ENCODE measurements at places on chromosomes 11 and 22.
A peak's percentile ranks its signal among the peaks of the same experiment; 100 is the strongest.

- DNase-seq: no peak
Observed at GRCh38 chr11:128390246-128390645, 197.1 kb downstream of the ETS1 start.

- no peak for DNase-seq
Observed at GRCh38 chr11:32472226-32472625, 36.9 kb upstream of the WT1 start.

GRCh38 chr11:112455791-112456190, 195.1 kb upstream of the PLET1 start:
- DNase-seq: no peak

GRCh38 chr22:35754761-35755160, 37.1 kb downstream of the APOL5 start:
- no peak for DNase-seq

DNA sequence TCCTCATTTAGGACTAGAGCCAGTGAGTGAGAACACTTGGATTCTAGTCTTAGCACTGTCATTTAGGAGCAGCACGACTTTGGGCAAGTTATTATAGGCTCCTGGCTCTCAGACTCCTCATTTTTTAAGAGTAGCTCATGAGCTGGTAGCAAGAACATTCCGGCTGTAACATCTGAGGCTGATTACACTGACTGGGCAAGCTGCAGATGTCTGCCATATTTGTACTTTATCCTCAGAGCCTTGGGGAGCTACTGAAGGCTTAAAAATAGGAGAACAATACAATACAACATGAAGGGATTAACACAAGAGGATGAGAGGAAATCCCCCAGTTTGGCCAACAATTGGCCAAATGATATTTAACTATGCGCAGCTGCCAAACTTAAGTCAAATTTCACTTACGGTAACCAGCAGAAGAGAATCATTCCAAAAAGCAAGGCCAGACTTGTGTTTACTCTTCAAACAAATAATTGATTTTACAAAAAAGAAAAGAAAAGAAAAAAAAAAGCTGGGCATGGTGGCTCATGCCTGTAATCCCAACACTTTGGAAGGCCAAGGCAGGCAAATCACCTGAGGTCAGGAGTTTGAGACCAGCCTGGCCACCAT, 113.1 kb upstream of the ARHGAP42 start:
- DNase-seq: no peak

DNA sequence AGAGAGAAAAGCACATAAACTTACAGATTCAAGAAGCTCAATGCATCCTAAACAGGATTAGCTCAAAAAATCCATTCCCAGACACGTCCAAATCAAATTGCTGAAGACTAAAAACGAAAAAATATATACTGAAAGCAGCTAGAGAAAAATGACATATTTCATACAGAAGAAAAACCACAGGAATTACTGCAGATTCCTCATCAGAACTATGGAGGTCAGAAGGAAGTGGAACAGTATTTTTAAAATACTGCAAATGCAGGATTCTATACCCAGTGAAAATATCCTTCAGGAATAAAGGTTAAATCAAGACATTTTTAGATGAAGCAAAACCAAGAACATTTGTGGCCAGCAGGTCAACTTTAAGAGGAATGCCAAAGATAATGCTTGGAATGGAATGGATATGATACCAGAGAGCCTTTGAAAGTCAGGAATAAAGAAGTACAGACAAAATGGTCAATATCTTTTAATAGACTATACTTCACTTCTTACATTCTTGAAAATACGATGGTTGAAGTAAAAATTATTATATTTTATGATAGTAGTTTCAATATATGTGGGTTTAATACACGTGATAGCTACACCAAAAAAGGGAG, 352.9 kb downstream of the CTTN start:
- no peak for DNase-seq

DNA sequence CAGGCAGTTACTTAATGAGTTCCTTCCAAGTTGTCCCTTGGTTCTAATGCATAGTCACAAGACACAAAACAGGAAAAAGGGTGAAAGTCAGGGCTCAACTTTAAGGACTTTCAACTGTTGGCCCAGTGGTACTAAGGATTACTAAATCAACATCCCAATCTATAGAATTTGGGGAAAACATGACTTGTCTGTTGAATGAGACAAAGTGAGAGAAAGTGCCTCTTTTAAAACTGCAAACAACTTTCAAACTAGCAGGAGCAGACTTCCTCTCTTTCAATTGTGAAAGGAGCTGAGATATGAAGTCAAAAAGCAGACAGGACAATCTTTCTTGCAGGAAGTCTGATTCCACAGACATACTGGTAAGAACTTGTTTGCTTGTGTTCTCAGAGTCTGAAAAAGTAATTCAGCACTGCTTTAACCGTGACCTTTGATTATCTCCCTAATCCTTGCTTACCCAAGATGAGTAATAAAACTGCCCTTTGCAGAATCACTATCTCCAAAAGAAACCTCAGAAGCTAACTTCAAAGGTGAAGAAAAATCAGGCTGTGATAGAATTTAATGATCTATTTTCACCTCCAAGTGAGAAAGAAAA, 960.7 kb upstream of the RAG2 start:
- no peak for DNase-seq

- no peak for DNase-seq
Observed at GRCh38 chr11:7081441-7081840, 7.4 kb upstream of the RBMXL2 start.

DNA sequence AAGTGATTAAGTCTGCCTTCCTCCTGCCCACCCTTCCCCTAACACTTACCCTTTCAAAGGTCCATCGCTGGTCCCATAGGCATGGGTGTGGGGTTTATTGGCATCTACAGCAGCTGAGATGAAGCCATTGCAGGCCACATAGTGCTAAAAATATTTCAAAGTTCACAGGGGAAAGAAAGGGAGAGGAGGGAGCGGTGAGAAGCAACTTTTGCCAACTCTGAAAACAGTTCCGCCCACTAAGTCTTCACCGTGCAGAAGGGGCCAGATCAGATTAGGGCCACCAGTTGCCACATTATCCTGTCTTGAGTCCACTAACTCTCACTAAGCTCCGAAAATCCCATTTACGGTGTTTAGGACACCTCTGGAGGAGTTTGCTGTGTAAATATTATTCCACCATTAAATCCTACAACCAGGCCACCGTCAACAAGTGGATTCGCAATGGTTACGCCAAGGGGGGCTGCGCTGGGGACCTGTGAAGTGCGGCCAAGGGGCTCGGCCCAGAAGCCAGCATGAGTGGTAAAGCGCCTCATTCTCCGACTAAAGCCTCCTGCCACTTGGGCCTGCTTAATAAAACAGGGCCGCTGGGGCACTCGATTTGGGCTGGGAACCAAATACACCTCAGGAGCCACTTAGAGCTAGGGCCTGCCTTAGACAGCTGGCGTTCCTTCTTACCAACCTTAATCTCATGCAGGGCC, 534.9 kb downstream of the MIAT start:
- no peak for DNase-seq

GRCh38 chr22:27997538-27997937, 78.5 kb upstream of the PITPNB start:
- DNase-seq: no peak

GRCh38 chr11:129359748-129360147, 15.9 kb upstream of the BARX2 start:
- DNase-seq: no peak

GRCh38 chr11:60718524-60719316, 5.8 kb upstream of the MS4A18 start:
- no peak for DNase-seq

DNA sequence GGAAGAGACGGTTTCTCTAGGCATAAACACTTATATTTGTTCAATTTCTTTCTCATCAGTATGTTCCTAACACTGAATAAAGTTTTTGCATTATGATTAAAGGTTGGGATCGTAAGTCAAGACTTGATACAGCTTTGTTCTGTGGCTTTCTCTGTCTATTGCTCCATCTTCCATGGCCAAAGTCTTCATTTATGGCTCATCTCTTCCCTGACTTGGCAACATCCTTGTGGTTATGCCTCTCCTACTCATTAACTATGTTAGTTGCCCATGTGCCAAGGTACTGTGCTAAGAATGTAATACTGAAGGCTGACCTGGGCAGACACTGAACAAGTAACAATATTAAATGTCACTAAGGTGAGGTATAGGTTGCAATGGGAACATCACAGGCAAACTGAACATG, 1.6 kb upstream of the ACCSL start:
- no peak for DNase-seq

- DNase-seq: no peak
Observed at GRCh38 chr11:48305923-48306322, at the start of gene OR4S1. OR4S1 (plus strand) TSS chr11:48306223; CDS start chr11:48306223, 0 bp downstream.

DNA sequence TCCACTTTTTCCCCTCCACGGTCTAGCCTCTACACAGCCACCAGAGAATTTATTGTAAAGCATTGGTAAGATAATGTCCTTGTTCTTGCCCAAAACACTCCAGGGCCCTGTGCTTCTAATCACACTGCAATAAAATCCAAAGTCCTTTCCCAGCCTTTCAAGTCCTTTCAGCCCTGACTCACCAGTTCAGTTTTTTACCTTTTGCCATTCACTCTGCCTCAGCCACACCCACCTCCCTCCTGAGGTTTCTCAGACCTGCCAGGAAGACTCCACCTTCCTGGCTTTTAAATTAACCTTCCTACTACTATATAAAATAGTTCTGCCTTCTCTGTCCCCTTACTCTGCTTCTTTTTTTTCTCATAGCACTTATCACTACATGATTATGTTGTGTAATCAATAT, 91.0 kb upstream of the ARHGAP32 start:
- DNase-seq: peak; percentile 91

DNA sequence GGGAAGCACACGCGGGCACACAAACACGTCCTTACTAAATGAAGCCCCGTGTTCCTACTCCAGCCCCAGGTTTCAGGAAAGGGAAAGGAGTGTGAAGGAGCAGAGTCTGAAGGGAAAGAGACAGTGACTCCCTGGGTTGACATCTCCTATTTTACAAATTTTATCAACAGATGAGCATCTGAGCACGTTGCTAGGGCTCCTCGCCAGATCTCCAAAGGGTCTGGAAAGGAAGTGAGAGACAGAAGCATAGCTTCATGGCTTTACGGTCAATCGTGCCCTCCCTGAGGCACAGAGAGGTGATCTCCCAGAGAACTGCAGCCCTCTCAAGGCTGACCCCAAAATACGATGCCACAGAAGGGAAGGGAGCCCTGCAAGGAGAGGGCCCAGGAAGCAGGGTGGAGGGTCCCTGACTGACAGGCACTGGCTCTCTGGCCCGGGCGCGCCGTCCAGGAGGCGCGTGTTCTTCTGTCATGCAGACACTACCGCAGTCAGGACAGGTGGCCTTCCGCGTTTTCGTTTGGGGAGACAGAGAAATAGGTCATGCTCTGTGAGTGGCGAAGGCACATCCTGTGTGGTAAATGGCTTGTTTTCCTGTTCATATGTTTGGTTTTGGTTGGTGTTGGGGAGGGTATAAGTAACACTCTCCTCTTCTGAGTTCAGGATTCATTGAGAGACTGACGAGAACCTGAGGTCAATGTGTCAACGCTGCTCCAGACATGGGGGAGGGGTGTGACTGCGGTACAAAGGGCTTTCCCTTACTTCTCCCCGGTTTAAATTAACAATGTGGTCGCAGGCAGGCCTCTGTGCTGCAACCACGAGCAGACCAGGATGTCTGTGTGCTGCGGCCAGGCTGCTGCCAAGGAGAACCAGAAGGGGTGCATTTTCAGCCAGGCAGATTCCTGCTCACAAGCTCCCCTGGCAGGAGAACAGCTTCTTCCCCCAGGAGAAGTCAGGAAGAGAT, 813.3 kb downstream of the OPCML start:
- DNase-seq: no peak

DNA sequence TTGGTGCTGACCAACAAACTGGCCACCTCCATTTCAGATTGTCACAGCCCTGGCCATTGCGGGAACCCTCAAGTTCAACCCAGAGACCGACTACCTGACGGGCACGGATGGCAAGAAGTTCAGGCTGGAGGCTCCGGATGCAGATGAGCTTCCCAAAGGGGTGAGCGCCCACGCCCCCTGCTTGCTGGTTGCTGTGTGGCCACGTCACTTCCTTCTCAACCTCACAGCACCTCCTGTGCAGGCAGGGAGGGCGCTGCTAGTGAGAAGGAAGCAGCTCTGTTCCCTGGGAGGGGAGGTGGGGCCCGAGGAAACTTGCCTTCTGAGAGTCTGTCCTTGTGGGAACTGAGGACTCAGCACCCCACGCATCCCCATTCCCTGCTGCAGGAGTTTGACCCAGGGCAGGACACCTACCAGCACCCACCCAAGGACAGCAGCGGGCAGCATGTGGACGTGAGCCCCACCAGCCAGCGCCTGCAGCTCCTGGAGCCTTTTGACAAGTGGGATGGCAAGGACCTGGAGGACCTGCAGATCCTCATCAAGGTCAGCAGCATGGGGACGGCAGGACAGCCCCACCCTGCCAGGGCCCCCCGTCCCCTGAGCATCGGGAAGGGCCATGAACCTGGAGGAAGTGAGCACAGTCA, 19.3 kb downstream of the POLR3H start:
- no peak for DNase-seq

- DNase-seq: no peak
Observed at GRCh38 chr11:72816404-72816990, 2.3 kb downstream of the ATG16L2 start.

- DNase-seq: no peak
Observed at GRCh38 chr11:58965246-58965985, 26.1 kb downstream of the GLYATL1 start.

DNA sequence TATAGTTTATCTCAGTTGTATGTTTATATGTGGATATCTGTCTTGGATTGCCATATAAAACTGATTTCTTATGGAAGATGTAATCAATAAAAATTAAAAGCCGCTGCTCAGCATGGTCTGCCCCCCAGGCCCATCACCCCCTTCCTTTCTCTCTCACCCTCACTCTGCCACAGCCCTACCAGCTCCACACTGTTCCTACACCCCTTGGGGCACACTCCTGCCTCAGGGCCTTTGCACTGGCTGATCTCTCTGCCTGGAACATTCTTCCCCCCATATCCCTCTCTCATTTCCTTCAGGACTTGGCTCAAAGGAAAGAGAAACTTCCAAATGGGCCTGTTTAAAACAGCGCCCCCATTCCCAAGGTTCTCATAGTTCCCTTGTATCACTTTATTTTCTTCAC, 63.1 kb downstream of the LRRC32 start:
- DNase-seq: no peak

DNA sequence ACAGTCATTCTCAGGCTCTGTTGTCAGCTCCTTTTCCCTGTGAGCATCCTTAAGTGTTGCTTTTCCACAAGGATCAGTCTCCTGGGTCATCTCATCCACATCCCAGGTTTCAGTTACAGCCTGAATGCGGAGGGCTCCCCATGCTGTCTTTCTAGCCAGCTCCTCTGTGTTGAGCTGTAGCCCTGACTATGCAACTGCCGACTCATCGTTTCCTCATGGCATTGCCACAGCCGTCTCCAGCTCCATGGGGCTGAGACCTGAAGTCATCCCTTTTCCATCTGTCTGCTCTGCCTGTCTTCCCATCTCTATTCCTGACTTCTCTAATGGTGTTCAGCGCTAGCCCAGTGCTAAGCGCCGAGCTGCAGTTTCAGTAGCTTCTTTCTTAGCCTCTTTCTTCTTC, 11.8 kb downstream of the SAMM50 start:
- no peak for DNase-seq

- DNase-seq: no peak
Observed at GRCh38 chr11:37747121-37747520, 1149.1 kb upstream of the RAG2 start.

DNA sequence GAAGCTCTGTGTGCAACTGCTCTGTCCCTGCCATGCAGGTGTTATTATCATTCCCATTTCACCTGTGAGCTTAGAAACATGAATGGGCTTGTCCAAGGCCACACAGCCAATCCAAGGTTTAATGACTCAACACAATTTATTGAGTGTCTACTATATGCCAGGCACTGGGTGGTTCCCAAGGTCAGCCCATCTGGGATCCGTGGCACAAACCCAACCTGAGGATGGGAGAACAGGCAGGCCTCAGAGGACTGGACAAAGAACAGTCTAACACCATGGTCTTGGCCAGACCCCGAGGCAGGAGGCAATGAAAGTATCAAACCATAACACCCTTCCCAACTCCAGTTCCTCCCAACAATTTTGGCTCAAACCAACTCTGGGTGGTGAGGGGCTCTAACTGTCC, 15.7 kb downstream of the SPATA19 start:
- no peak for DNase-seq
